ENCODE measurements at places on chromosomes 11 and 22.

DNA sequence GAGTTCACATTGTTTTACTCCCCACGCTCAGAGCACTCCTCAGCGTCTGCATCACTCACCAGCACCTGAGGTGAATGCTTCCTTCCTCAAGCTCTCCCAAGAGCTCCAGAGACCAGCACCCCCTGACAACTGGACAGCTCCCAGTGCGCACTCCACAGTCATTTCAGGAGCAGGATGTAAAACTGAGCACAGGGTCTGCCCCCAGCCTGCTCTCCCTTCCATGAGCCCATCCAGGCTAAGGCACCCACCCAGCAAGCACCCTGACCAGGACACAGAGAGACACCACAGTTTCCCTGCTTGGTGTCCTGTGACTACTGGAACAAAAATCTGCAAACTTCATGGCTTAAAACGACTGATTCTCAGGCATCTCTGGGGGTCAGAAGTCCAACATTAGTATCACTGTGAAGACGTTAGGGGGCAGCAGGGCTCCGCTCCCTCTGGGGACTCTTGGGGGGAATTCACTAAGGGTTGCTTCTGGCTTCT lies 3.3 kb downstream of the SCGB1D2 start:
- no peak for DNase-seq

- DNase-seq = no peak
These were observed 102.0 kb downstream of the SBF2 start for GRCh38 chr11:10192036-10192435.

DNA sequence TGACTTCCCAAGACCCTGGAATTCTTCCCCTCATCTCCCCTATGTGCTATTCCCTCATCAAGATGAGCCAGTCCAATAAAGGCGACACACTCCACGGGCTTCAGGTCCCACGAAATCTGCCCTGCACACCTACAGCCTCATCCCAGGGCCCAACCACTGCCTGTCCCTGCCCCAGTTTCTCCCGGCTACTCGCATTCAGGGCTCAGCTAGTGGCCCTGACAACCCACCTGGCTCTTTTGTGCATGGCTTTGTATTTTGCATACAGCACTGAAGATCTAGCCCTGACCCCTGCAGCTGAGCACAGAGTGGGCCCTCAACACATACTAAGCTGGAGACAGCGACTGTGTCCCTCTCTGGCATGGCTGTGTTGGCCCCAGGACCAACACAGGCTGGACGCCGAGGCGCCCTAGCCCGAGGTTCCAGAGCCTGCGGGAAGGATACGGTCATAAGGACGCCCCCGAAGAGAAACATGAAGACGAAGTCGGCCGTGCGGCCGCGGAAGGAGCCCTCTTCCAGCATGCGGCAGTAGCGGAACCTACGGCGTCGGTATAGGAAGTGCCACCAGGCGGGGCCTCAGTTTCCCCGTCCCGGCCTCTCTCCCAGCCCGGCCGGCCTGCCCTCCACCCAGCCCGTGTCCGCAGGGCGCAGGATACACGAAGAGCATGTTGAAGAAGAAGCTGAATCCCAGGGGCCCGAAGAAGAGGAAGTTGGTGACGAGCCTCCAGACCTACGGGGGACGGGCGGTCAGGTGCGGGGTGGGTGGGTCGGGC lies 710 bp downstream of the DERL3 start:
- no peak for DNase-seq

DNA sequence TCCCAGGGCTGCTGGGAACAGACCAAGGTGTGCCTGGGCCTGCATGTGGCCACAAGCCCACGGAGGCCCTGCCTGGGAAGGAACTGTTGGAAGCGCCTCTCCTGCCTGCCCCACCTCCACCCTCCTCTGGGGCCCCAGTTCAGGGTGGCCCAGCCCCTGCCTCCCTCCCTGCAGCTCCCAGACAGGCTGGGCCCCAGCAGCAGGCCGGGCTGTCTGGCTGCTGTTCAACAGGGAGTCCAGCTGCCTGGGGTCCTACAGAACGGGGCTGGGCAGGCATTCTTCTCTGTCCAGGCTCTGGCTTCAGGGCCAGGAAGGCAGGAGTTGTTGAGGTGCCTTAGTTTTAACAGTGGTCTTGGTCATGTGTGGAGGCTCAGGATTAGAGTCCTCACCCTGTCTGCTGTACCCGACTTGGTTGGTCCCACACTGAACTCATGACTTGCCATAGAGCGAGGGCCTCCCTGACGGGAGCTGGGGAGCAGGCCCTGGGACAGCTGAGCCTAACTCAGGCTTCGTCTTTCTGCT lies 11.8 kb downstream of the PRDM11 start:
- no peak for DNase-seq

GRCh38 chr11:116891746-116892145 lies 54.3 kb upstream of the APOA1 start:
- DNase-seq = no peak

GRCh38 chr11:29124470-29124869 lies 892.4 kb downstream of the KCNA4 start:
- DNase-seq = no peak

DNA sequence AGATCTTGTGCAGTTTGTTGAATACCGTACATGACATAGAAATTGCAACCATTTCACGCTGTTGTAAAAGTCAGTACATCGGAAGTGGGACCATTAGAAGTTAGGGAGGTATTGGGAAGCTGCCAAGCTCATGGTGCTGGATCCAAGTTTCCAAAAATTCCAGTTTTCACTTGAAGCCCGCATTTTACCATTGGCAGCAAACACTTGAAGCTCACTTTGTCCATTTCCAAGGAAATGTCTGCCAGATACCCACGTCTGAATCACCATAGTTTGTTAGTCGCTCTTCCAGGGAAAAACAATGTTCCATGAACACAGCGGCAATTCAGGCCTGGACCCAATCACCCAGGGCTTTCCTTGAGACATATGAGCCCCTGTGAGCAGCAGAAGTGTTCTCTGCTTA lies 22.6 kb upstream of the PARVB start:
- DNase-seq = no peak

- no peak for DNase-seq
These were observed 280.5 kb downstream of the TBC1D22A start for GRCh38 chr22:47042861-47043496.

DNA sequence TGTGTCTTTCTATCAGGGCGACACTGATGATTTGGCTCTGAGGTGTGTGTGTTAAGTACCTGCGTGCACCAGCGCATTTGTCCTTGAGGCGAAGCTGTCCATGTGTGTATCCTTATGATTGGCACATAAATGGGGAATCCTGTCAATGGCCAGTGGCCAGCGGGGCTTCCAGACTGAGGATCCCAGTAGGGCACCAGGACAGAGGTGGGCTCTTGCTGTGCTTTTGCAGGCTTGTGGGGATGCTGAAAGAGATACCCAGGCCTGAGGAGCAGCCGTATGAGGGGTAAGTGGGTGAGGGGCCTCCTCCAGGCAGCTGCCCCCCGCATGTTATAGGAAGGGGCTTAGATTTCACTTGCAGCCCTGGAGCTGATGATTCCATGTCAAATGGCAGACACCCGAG lies 156.8 kb downstream of the ST3GAL4 start:
- no peak for DNase-seq

DNA sequence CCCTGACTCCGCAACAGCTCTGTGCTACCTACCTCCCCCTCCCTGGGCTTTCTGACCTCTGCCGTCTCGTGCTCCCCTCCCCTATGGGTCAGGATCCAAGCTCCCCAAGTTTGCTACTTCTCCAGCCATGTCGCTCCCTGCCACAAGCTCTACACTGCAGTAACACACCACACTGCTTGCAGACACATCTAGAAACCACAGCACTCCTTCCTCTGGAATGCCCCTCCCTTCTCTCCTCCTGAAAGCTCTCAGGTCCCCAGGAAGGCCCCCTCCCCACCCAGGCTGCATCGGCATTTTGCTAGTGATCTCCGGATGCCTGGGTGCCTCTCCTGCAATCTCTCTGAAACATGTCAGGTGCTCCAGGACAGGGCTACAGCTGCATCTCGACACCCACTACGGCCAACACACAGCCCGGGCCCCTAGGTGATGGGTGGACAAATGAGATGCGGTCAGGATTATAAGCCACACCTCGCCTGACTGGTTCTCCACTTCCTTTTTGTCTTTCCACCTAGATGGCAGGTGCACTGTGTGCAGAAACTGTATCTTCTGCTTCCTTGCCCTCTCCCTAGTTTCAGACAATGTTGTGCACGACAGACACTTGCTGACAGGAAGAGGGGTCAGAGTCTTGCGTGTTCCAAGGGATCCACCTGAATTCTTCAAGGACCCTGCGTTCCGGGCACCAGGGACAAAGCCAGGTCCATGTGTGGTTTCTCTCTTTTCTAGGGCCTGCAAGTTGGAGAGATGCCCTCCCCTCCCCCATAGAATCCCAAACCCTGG lies 22.9 kb downstream of the RPUSD4 start:
- DNase-seq = no peak

DNA sequence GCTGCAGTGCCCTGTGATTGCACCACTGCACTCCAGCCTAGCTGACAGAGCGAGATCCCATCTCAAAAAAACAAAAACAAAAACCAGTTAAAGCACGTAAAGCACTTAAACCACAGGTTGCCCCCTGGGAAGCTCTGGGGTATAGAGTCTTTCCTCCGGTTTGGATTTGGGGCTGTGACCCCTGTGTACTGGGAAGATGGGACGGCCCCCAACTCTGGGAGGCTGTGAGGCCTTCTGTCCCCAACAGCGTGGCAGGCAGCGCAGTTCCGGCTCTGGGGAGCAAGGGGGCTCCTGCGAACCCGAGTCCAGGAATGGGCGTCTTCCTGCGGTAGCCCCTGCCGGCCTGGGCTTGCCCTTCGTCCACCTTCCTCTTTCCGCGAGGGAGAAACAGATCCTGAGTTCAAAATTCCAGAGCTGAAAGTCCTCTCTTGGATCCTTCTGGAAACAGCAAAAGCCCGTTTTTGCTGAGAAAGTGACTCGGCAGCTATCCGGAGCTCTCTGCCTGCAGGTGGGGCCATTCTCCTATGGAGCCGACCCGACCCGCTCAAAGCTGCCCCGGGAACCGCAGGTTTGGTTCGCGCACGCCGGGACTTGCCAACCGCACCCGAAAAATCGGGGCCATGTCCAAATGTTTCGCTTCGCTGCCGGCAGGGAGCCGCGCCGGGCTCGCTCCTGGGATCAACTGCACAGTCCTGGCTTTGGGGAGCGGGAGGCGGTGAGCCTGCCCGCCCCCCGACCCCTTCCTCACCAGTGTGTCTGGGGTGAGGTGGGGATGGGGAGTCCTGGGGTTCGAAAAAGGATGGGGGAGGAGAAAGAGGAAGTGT lies 36.3 kb upstream of the POLA2 start:
- peak; percentile 11 for DNase-seq

- DNase-seq = no peak
These were observed 51.7 kb downstream of the BARX2 start for GRCh38 chr11:129427376-129427775.

GRCh38 chr11:120703358-120704152 lies 192.0 kb downstream of the GRIK4 start:
- DNase-seq = no peak

DNA sequence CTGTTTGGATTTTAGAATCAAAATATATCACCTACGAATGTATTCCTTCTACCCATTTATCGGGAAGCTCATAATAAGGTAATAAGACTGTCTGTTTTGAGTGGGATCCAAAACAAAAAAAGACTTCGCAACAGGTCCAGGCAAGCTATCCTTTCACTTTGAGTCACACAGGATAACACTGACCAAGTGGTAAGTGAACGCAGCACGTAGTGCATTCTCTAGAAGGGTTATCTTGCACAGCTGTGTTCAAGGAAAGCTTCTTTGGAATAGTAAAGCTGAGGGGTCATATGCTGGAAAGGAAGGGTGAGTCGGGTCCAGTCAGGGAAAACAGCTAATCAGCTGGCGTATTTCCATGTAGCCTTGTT lies 22.3 kb upstream of the NRGN start:
- no peak for DNase-seq
